ENCODE measurements at places on chromosomes 3 and 15.

- peak; percentile 87 for DNase-seq
Observed at GRCh38 chr3:156811089-156811862, 14.9 kb upstream of the LEKR1 start.

- DNase-seq = no peak
Observed at GRCh38 chr3:169992156-169992555, 25.5 kb downstream of the SEC62 start.

DNA sequence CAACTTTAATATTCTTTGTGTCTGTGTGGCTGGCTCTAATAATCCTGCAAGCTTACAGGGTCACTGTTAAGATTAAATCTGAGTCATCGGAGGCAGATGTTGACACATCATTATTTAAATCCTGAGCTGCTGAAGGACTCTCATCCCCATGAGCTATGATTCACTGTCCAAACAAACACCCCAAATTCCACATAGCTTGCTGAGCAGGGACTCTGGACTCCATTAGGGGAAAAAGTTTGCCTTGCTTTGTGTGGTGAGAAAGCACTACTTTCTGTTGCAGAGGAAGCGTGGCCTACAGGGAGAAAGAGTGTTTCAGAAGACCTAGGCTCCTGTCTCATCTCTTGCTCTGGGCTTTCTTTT is 213.7 kb downstream of the PDCD6IP start:
- peak; percentile 97 for DNase-seq

GRCh38 chr15:61943992-61944391 is 116.3 kb downstream of the VPS13C start:
- no peak for DNase-seq

DNA sequence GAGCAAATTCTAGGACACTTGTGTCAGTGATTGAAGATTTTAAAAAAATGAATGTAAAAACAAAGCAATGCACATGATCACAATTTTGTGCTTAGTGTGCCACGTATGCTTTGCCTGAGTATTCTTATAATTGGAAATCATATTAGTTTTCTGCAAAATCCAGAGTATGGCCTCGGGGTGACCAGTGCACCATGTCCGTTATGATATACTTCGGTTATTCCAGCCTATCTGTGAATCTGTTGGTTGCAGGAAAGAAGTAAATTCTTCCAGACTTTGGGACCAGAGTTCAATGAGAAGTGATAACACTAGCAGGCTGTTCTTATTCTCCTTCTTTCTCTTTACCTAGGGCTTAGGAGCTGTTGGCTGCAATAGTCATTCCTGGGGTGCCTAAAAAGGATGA is 152.0 kb upstream of the TMC3 start:
- DNase-seq = no peak

DNA sequence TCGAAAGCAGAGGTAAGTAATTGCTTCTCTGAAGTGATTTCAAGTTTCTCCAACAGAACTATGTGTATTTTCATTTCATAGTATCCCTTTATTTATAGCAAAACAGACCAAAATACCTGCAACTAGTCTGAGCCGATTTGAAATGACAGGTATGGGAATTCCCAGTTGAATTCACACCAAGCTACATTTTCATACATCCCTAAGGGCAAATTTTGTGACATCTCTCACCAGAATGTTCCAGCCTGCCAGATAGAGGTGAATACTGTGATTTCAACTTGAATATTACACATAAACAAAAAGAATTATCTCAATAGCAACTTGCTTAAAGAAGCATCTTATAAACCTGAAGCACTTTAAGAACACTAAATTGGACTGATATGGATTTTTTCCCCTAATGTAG is 235.7 kb downstream of the SLC9A9 start:
- no peak for DNase-seq

- DNase-seq = no peak
Observed at GRCh38 chr3:62605413-62606068, 232.2 kb upstream of the FEZF2 start.

DNA sequence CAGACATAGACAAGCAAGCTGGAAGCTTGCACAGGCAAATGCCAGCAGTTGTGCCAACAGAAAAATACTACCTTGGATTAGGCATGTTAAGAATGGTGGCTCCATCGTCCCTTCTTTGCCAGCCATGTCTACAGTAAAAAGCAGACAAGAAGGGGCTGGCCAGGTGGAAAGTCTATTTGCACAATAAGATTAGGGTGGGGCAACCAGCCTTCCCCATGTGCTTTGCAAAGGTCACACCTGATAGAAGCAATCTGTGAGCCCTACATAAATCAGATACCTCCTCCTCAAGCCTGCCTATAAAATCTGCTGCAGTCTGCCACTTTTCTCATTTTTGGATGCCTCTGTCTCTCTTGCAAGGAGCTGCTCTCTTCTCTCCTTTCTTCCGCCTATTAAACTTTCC is 555.9 kb downstream of the RSL24D1 start:
- no peak for DNase-seq

DNA sequence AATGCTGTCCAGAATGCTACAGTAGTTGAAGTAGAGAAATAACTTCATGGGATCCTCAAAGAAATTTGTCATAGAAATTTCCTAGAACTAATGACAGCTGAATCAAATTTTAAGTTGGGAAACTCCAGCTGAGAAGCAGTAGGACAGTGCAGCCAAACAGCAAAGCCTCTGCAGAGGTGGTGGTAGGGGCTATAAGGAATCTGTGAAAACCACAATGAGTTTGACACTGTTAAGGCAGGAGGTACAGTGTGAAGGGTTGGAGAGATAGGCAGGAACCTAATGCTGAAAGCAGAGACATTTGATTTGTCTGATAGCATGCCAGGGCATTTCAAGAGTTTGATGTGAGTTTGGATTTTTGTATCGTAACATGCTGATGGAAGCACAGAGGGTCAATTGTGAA is 22.0 kb downstream of the ASTE1 start:
- DNase-seq = no peak

DNA sequence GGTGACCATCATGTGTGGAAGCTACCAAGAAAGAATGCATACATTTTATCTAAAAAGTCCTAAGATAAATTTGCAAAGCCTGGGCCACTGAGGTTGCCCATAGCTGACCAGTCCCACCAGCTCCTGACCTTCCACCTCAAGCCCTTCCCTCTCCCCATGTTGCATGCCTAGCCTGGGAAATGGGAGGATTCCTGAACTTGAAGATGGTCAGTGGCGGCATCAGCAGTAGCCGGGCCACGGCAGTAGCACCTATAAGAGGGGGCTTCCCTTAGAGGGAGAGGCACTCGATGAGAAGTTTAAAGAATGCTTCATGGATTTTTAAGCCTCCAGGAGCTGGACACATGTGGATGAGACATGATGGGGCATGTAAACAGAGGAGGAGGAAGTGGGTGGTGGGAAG is 172.1 kb downstream of the KLF13 start:
- DNase-seq = no peak

GRCh38 chr15:35603856-35604255 is 57.9 kb upstream of the DPH6 start:
- DNase-seq = no peak

DNA sequence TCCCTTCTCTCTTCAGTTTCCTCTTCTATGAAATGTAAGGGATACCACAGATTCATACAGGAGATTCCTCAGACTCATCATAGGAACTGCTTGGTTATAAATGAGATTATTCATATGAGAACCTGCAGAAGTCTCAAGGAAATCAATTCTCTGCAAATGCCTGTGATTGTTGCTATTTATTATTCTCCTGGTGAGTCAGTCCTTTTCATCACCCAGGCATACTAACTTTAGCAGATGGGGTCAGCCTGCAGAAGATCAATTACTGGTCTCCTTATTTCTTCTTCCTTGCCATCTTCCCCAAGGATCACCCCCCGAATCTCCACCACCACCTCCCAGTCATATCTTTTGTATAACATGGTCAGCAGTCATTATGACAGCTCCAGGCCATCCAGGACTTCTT is 53.8 kb upstream of the DCP1A start:
- DNase-seq = no peak

GRCh38 chr3:179150610-179151009 is 2.5 kb downstream of the PIK3CA start:
- no peak for DNase-seq

DNA sequence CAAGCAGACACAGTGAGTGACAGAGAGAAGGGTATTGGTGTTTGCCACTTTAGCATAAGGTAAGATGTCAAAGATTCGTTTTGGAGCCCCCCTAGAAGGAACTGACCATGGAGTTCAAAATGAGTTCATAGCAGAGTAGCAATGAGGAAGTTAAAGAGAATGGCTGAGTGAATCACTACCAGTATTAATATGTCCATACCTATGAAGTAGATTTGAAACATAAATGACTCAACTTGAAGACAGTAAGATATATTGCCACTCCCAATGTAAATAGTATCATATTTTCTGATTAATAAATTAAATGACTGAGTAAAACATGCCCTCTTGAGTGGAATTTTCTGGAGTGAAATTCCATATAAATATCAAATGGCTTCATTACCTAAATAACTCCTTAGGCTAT is 675.1 kb downstream of the NLGN1 start:
- DNase-seq = peak; percentile 2

DNA sequence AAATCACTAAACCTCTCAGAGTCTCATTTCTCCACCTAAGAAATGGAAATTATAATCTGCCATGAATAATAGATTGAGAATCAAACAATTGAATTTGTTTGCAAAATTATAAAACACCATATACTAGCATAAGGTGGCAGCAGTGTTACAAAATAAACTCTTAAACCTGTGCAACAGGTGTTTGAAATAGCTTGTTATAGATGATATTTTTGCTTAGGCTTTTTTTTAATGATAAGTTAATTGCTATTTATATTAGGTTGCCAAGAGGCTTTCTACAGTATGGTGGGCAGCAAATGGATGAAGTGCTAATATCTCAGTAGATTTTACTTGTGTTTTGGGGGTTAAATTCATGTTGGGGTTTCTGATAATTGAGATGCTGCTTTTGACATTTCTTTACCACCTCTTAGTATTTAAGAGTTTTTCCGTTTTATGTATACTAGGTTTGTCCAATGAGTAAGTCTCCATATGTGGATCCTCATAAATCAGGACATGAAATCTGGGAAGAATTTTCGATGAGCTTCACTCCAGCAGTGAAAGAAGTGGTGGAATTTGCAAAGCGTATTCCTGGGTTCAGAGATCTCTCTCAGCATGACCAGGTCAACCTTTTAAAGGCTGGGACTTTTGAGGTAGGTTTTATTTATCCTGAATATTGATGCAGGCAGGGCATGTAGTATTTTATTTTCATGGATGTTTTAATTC is 19.6 kb downstream of the NR1D2 start:
- peak; percentile 35 for DNase-seq
